ENCODE measurements at places on chromosomes 16 and 17.

DNA sequence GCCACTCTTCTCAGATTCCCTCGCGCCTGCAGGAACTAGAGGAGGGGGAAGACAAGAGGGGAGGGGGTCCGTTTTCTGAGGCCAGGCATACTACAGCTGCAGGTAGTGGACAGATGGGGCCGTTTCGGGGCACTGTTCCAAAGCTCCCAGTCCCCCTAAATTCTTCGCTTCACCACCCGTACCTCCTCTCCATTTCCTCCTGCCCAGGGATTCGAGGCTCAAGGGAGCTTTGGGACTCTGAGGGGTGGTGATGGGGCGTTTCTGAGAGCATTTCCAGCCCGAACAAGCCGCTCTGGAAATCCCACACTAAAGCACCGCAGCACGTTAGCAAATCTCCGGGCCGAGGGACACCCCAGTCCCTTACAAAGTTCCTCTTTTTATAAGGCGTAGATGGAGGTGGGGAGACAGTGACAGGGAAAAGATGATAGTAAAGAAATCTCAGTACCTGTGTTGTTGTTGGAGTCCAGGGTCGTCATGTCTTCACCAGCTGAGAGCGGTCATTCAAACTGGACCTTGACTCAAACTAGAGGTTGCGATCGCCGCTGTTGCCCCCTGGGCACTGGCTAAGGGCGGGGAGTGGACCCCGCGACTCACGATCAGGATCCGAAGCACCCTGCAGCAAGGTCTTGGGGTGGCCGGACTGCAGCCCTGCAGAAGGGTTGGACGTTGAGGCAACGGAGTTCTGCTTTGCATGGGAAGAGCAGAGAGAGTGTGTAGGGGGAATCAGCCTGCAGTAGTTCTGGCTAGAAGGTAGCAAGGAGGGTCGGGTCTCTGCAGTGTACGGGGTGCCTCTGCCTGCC lies 570 bp downstream of the NR1D1 start:
- no peak for DNase-seq

GRCh38 chr16:10556236-10556635 lies 24.2 kb downstream of the EMP2 start:
- DNase-seq = no peak

DNA sequence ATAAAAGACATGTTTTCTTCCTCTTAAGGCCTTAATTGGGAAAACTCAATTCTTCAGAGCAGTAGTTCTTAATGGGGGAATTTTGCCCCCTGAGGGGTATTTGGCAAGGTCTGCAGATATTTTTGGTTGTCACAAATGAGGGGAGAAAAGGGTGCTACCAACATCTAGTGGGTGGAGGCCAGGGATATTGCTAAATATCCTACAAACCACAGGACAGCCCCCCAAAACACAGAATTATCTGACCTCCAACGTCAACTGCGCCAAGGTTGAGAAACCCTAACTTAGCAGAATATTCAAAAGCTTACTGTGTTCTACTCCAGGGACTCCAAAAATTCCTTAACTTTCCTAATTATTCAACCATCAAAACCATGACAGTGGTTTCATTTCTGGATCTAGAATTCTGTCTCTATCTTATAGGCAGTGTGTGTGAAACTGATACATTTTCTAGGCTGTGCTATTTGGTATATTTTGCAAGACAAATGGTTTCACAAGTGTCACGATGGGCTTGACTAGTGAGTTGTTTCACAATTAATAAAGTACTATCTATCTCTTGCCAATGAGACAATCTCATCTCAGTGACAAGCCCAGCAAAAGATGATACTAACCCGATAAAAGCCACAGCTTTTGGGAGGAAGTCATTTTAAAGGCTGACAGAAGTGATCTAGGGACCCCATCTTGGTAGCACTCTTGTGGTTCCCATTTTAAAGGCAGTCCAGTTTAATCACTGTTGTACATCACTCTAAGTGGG lies 14.7 kb downstream of the TXNDC11 start:
- no peak for DNase-seq

DNA sequence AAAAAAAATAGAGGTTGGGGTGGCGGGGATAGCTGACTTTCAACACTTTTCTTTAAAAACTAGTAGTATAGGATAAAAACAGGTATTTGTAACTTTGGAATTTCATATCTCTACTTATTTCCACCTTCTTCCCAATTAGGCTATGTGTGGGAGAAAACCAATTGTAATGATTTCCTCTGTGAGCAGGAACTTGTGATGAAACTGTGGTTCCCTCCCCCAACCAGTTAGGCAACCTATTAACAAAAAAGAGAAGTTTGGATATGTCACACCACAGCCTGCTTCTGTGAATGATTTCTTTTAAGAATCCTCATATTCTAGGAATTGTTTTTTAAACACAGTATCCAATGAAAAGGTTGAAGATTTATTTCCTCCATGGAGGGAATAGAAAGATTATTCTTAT lies 1.9 kb downstream of the IGSF6 start:
- DNase-seq = no peak

DNA sequence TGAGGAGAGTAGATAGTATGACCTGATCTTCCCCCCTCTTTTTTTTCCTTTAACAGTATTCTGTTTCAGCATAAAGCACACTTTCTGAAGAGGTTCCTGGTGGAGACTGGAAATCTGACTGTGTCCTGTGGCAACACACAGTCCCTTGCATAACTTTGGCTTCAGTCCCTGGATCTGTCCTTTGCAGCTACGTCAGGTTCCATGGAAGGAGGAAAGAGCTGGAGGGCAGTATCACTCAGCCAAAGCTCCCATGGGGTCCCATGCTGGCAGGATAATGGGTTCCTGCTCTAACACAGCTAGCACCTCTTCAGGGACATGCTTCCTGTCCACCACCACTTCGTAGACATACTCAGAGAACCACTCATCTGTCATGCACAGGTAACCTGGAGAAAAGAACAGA lies 13.3 kb upstream of the SLC6A4 start:
- no peak for DNase-seq

DNA sequence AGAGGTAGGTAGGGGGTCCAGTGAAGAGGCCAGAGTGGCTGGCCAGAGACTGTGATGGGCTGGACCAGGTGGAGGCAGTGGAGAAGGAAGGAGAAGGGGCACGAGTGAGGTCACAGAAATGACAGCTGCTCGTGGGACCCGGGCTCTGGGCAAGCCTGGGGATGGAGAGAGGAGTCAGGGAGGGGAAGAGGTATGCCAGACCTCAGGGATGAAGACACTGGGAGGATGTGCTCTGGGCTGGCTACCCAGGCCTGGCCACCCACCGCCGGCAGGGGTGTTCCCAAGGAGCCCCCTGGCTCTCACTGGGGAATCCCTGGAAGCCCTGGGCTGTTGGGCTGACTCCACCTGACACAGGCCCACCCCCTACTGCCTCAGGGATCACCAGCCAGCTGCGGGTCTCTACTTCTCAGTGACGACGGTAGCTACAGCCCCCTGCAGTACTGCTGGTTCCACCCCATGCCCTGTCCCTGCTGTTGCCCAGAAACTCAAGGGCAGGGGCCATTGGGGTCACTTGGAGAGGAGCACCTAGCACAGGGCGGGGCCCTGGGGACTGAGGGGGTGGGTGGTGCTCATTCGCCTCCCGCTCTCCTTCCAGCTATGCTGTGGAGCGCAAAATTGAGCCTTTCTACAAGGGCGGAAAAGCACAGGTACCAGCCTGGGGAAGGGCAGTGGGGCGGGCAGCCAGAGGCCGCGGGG lies 1.8 kb downstream of the TBL3 start:
- DNase-seq = no peak

GRCh38 chr16:87493608-87494280 lies 920 bp upstream of the ZCCHC14 start:
- DNase-seq = no peak

DNA sequence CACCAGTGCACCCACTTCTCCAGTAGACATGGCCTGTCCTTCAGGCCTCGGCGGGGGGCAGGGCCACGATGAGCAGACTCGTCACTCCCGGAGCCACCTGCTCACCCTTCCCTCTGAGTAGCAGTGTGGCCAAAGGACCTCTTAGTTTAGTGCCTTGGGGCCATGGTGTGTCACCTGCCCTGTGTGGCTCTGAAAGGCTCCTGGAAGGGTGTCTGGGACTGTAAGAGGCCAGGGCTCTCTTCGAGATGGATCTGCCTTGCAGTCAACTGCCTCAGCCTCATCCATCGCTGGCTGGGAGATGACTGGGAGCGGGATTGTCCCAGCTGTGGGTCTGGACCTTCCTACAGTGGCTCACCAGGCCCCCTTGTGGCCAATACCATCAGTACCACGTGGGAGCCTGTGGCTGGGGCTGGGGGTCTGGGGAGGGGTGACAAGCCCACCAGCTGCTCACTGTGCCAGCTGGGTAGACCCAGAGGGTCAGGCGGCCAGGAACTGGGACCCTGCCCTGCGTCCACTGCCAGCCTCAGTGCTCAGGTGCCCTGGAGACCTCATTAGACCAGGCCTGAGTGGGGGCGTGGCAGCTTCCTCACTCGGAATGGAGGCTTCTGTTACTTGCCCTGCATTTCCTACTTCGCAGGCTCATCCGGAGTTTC lies 133.4 kb downstream of the OR1D5 start:
- peak; percentile 84 for DNase-seq

DNA sequence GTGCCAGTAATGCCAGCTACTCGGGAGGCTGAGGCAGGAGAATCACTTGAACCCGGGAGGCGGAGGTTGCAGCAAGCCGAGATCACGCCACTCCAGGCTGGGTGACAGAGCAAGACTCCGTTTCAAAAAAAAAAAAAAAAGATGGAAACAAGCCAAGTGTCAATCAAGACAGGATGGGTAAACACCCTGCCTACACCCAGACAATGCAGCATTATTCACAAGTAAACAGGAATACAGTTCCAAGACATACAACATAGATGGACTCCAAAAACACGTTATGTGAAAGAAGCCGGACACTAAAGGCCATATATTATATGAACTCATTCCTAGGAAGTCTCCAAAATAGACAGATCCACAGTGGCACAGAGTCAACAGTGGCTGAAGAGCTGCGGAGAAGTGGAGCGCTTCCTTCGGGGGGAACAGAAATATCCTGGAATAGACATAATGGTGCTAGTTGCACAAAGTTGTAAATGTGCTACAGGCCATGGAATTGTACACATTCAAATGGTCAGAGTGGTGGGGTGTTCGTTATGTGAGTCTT lies 33.9 kb downstream of the ANKRD11 start:
- no peak for DNase-seq

Data from eye (tissue), 1 donor.